ENCODE measurements at places on chromosomes 5 and 9.

DNA sequence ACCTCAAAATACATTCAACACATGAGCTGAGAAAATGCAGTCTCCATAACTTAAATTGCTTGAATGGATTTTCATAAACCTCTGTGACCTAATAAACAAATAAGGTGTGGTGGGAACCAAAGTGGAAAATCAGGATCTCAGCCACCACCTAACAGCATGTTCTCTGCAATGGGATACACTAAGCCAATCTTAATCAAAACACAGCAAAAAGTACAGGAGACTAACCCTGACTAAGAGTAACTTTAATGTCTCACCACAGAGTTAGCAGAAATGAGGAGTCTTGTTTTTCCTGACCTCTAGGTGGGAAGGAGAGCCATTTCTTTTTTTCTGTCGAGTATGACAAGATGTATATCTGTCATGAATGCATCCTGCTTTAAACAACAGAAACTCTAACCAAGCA is 48.5 kb downstream of the PLK2 start:
- DNase-seq, result no peak

GRCh38 chr9:27152405-27152718 is 43.3 kb downstream of the TEK start:
- no peak for DNase-seq

DNA sequence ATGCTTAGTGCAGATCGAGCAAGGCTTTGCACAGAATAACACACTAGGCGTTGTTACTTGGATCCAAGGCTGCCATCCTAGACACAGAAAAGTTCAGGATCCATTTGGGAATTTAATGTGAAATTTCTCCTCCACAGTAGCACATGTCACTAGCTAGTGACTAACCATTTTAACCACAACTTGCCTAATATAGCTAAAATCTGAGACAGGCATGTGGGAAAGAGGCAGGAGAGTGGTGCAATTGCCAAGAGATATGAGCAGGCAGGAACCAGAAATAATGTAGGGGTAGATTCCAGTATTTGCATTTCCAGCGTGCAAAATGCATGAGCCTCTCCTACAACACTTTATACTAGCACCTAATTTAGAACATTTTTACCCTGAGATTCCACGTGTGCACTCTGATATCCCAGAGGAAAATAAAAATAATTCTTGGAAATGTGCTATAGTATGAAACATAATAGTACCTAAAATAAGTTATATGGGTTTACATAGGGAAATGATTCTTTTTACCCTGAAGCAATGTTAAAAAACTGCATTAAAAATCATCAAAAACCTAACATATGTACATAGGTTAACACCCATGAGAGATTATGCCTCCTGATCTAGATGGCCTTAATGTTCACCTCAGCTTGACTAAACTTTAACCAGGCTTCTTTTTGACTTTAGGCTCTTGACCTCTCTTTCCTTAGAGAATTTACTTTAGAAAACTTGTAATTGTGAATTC is 1230.6 kb upstream of the NUDT12 start:
- DNase-seq, result no peak

DNA sequence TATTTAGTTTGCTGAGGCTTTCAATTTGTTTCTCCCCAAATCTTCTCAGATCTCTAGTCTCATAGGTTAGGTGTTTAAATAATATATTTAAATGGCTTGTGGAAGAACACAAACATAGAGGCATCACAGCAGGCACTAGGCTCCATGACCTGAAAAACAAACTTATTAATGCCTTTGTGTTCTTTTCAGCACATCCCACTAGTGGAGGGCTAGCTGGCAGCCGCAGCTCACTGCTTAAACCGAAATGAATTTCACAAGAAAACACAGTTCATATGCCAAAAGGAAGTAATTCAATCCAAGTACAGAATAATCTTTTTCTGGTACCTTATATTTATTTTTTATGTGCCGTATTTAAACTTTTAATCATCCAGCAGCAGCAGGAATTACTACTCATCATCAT is 382.5 kb downstream of the PLK2 start:
- DNase-seq, result no peak

Measured in left colon (tissue), 2 donors.